Suprapubic skin (tissue), 4 donors: ENCODE measurements at places on chromosomes 13 and 19. TPM values are rescaled to one million over a fixed set of nuclear protein-coding genes. Genes with fewer than 3 reads are reported as not detected.
A peak's percentile ranks its signal among the peaks of the same experiment; 100 is the strongest.

The DAND5 gene
- not detected for total RNA-seq

The C13orf42 gene
- total RNA-seq: not detected

The NEK5 gene
- total RNA-seq: 0.42 TPM

DNA sequence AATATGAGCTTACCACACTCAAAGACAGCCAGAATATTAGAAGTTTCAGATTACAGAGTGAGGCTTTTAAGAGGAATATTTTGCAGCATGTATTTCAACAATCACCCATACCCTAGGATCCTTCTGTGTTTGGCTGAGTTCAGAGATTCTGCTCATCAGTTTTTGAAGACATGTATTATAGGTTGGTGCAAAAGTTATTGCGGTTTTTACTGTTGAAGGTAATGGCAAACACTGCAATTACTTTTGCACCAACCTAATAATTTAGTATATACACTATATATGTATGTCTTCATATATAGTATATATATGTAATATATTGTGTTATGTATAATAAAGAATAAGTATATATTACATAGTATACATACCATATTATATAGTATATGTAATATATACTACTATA lies 435.1 kb downstream of the IRS2 start:
- no peak for DNase-seq

DNA sequence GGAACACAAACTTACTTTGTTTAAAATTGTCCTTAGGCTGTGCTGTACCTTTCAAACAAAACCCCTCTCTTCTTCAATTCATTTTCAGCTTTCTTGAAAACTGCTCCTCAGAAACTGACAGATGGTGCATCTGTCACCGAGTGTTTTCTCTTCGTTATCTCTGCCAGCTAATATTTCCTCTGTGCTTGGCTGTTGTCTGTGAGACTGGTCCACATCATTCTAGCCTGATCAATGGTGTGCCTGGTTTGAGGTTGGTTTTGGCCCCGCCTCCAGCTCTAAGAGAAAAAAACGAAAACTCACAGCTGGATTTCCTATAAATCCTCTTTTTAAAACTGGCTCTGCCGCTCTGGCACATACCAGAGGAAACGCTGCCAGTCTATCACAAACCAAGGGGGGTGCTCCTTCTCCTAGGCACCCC lies 79.7 kb downstream of the STARD13 start:
- no peak for DNase-seq

DNA sequence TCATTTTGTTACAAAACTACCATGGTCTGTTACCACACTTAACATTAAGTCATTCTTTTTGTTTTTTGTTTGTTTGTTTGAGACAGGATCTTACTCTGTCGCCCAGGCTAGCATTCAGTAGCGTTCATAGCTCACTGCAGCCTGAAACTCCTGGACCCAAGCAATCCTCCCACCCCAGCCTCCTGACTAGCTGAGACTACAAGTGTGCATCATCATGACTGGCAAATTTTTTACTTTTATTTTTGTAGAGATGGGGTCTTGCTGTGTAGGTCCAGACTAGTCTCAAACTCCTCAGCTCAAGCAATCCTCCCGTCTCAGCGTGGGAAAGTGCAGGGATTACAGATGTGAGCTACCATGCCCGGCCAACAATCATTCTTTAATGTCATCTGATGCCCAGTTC lies 3.3 kb downstream of the ALDH16A1 start:
- DNase-seq: no peak

- peak; percentile 82 for DNase-seq
These were observed 7.9 kb downstream of the UNC13A start for GRCh38 chr19:17680230-17680722.

- no peak for DNase-seq
These were observed 418 bp upstream of the ZNF709 start for GRCh38 chr19:12485052-12485416.

DNA sequence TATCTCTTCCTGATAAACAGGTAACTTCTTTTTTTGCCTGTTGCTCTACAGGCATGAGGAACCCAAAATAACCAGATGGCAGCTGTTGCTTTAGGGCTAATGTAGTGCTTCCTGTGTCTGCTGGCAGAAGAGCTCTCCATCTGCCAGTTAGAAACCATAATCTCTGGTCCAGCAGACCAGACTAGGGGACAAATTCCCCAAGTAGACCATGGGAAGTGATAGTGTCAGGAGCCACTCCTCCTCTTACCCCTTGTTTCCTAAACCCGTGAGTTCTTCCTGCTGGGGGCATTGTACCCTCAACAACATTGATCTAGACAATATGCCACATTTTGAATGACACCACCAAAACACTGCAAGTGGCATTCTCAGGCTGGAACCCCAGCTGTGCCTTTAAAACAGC lies 135.9 kb downstream of the DLEU7 start:
- DNase-seq: no peak

The PRR19 gene
- total RNA-seq: 1.7 TPM

DNA sequence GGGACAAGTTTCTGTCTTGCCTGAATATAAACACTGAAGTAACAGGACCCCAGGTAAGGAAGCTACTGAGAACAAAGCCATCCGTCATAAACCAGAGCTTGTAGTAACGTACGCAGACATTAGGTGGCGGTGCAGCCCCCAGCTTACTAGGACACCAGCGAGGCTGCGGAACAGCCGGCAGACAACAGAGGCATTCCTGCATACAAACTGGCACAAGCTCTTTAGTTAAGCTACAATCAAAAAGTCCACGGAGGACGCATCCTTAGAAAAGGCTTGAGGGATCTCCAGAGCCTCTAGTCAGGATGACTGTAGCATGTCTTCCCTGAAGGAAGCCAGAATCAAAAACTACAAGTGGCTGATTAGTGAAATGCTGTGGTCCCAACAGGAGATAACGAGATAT lies 26.2 kb downstream of the ZNF160 start:
- no peak for DNase-seq
